ENCODE measurements at places on chromosomes 11 and 22.

- no peak for DNase-seq
Observed at GRCh38 chr22:47053726-47054141, 291.3 kb downstream of the TBC1D22A start.

DNA sequence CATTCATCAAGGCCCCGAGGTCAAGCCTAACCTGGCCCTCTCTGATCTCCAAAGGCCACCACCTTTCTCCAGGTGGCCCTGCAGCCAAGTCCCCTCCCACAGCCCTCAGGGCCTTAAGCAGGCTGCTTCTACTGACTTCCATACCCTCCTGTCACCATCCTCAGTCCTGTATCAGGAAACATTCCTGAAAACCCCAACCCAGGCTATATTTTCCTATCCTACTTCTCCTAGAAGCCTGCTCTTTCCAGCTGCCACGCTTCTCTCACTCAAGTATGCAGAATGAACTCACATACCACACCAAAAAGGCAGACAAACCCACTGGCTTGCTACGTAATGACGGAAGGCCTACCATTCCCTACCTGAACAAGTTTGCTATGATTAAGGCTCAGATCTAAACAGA lies 23.6 kb downstream of the MORC2 start:
- DNase-seq = no peak

GRCh38 chr11:3030289-3031070 lies 26.7 kb downstream of the CARS1 start:
- no peak for DNase-seq

- DNase-seq = no peak
Observed at GRCh38 chr11:59610289-59610688, 5.3 kb downstream of the OSBP start.

DNA sequence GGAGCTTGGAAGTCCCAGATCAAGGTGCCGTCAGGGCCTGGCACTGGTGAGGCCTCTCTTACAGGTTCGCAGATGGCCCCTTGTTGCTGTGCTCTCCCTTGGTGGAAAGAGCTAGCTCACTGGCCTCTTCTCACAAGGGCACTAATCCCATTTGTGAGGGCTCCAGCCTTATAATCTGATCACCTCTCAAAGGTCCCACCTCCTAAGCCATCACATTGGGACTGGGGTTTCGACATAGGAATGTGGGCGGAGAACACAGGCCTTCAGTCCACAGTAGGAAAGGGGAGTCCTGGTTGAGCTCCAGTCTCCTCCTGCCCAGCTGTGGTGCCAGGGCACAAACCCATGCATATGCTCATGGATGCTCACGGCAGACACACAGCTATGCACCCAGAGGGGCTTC lies 14.0 kb upstream of the LRRC32 start:
- no peak for DNase-seq

- no peak for DNase-seq
Observed at GRCh38 chr11:16027621-16028020, 328.7 kb downstream of the SOX6 start.

- DNase-seq = no peak
Observed at GRCh38 chr22:47203554-47203991, 441.1 kb downstream of the TBC1D22A start.

DNA sequence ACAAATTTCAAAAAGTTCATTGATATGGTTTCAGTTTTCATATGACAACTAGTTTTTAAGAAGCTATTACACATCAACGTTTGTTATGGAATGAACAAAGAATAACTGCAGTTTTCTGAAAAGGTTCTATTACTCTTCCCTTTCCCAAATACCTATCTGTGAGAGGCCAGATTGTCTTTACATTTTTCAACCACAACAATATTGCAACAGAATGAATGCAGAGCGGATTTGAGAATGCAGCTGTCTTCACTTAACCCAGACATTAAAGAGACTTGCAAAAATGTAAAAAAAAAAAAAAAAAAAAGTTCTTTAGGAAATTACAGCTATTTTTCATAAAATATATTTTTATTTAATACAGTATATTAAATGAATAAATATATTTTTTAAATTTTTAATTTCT lies 250.8 kb downstream of the DDX10 start:
- DNase-seq = no peak
